ENCODE measurements at places on chromosomes 12 and 14. TPM values are rescaled to one million over a fixed set of nuclear protein-coding genes. Genes with fewer than 3 reads are reported as not detected.

DNA sequence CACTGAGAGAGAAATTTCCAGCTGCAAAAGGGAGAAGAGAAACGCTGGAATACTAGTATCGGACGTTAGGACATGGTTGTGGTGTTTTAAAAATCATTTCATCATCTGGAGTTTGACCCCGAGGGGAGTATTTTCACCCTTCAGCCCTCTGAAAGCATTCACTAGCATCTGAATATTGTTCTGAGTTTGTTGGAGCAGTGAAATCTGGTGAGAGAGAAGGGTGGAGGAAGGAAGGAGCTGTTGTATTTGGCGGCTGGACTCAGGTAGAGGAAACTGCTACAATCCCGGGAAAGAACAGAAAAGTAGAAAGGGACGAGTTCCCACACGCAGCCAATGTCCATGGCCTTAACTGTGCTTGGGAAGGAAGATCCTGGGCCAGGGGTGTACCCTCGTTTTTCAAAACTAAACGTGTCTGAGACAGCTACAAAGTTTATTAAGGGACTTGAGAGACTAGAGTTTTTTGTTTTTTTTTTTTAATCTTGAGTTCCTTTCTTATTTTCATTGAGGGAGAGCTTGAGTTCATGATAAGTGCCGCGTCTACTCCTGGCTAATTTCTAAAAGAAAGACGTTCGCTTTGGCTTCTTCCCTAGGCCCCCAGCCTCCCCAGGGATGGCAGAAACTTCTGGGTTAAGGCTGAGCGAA is 896 bp upstream of the CDKN1B start:
- DNase-seq, result no peak
- H3K27ac ChIP-seq, result peak overlapping the region; percentile 12
- H3K27me3 ChIP-seq, result peaks cover 22% of the 10 kb centered on the region
- H3K36me3 ChIP-seq, result peaks cover 17% of the 10 kb centered on the region
- H3K4me3 ChIP-seq, result peak overlapping the region; percentile 66

Gene P2RX7
- total RNA-seq, result not detected

DNA sequence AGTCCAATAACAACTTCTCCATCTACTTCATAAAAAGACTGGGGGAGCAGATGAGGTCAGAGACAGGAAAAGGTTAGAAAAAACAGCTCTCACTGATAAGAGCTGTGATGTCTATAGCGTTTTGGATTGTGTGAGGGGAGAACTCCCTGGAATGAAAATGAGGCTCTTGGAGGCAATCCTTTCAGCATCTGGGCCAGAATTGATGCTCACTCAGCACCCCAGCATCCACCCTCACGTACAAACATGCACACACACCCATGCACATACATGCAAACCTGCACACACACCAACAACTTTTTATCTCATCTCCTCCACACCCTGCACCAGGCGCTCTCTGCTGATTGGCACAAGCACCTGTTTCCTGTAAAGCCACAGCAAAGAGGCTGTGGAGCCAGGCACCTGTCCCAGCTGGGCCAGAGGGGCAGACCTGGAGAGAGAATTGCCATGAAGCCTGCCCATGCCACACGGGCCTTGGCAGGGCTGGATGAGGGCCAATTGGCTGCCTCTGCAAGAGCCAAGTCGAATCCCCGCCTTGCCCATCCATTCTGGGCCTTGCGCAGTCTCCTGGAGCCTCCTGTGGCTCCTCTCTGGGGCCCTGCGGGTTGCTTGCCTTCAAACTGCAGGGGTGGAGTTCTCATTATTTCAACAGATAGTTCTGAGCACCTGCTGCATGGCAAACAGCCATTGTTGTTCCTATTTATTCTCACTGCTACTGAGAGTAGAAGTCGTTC is 53.1 kb downstream of the SYNE3 start:
- H3K27me3 ChIP-seq, result peaks cover 19% of the 10 kb centered on the region
- peaks cover 9% of the 10 kb centered on the region for H3K4me1 ChIP-seq
- no peak for DNase-seq
- no peaks in the 10 kb centered on the region for H3K36me3 ChIP-seq
- no peak overlapping the region for H3K4me3 ChIP-seq

- no peaks in the 10 kb centered on the region for H3K27me3 ChIP-seq
- no peak overlapping the region for H3K27ac ChIP-seq
- H3K4me3 ChIP-seq, result no peak overlapping the region
- no peaks in the 10 kb centered on the region for H3K36me3 ChIP-seq
- no peaks in the 10 kb centered on the region for H3K4me1 ChIP-seq
Measured at GRCh38 chr12:104359216-104359615, 55.7 kb downstream of the EID3 start.

Gene RSRC2
- total RNA-seq, result 131 TPM

- H3K27ac ChIP-seq, result no peak overlapping the region
- DNase-seq, result no peak
- H3K27me3 ChIP-seq, result peaks cover 10% of the 10 kb centered on the region
- no peaks in the 10 kb centered on the region for H3K36me3 ChIP-seq
Measured at GRCh38 chr12:116461060-116461459, 98.1 kb upstream of the MAP1LC3B2 start.

GRCh38 chr12:133222211-133222610 is 13.5 kb downstream of the ANHX start:
- DNase-seq, result no peak
- H3K27me3 ChIP-seq, result no peaks in the 10 kb centered on the region

- no peak for DNase-seq
- H3K36me3 ChIP-seq, result peaks cover 2% of the 10 kb centered on the region
- H3K4me1 ChIP-seq, result peaks cover 1% of the 10 kb centered on the region
- no peaks in the 10 kb centered on the region for H3K27me3 ChIP-seq
- no peak overlapping the region for H3K27ac ChIP-seq
Measured at GRCh38 chr14:59407246-59408010, 57.8 kb downstream of the GPR135 start.
